RKO (cell line): ENCODE measurements at places on chromosomes 11 and 22.

DNA sequence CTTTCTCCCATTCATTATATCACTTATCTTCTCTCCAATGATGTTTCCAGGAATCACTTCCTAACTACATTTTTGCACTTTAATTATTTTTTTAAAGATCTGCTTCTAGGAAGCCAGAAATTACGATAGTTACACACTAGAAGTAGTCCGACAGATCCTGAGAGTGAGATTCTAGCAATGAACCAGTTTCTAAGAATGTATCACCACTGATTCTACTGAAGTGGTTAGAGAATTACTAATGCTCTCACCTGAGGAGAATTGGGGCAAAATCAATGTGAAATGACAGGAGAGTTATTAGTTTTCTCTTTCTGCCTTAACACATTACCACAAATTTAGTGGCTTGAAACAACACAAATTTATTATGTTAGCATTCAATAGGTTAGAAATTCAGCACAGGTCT, 241.2 kb downstream of the CASP12 start:
- DNase-seq = no peak

DNA sequence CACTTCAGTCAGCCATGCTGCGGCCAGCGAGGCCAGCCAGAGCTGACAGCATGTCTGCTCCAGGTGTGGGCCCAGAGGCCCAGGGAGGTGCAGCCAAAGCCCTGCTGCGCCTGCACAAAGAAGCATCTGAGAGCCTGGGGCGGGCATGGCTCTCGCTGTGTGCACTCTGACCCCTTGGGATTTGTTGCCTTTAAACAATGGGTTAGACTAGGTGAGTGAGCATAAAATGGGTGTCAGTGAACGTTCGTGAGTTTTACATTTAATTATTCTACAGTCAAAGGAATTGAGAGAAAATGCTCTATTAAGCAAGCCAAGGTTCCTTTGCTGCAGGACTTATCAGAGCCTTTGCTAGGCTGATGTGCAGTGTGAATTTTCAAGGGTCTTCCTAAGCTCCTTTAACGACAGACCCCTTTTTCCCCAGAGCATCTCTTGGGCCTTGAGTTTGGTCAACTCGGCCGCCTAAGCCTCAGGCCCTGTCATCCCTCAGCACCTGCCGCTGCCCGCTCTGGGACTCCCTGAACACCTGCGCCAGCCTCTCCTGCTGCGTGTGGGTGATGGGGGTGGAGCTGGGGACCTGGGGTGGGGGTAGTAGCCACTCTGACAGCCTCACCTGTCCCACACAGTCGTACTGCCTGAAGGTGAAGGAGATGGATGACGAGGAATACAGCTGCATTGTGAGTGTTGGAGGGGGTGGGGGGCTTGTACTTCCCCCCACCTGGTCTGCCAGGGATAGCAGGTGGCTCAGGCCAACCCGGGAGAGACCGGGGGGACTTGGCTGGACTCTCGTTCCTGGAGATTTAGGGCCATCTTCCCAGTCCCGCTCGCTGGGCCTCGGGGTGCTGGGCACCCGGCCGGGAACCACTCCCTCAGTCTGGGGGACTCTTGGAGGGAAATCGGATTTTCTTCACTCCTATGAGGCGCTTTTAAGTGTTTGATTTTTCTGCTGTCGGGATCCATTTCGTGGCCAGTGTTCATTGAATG, 10.5 kb downstream of the SLC16A8 start:
- no peak for DNase-seq

DNA sequence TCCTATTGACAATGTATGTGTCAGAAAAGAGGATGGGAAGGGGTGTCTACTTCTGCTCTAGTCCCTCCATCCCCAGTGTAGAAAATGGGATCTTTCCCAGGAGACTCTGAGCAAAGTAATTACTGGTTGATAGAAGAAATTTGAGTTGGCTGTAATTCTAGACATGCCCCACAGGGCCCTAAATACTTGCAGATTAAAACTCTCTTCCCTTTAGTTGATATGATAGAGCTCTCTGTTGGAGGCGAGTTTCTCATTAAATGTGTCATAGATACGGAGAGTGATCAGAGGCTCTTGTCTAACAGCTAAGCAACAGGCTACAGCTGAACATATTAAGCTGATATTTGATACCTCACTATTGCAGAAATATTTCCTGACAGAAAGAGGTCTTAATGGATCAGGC, 32.9 kb downstream of the OR52E1 start:
- DNase-seq = no peak

- DNase-seq = no peak
These were observed 97.7 kb downstream of the MPPED2 start for GRCh38 chr11:30488304-30488998.

GRCh38 chr11:130061017-130061416, 8.7 kb upstream of the APLP2 start:
- DNase-seq = no peak

GRCh38 chr22:22948651-22949571, 61.3 kb downstream of the IGLL5 start:
- no peak for DNase-seq

GRCh38 chr11:91394727-91395414, 829.7 kb upstream of the FAT3 start:
- DNase-seq = no peak

- no peak for DNase-seq
These were observed 154.6 kb downstream of the MAML2 start for GRCh38 chr11:96188243-96189006.

DNA sequence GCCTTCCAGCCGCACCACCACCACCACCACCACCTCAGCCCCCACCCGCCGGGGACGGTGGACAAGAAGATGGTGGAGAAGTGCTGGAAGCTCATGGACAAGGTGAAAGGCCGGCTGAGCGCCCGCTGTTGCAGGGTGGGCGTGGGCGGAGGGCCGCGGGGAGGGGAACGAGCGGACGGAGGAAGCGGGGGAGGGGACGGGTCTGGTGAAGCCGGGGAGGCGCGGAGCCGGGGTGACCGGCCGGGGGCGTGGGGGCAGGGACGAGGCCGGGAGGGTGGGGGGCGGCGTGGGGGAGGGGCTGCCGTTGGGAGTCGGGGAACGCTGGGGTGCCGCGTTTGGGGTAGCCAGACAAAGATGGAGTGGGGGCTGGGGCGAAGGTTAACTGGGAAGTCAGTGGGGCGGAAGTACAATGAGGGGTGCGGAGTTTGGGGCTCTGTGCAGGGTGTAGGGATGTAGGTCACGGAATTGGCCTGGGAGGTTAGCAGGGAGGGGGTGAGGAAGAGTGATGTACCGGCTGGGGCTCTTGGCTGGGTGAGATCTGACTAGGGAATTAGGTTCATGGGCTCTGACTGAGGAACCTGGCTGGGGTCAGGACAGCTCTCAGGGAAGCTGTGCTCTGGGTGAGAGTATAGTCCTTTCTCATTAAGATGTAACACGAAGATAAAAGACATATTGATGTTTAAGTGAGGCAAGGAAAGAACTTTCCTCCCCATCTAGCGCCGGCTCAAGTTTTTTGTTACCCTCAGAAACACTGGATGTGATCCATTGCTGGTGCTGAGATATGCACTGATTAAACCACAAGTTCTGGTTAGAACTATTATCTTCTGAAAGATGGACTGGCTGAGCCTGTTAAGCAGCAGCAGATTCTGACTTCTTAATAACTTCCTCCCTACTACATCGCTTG, 624 bp downstream of the CBL start:
- DNase-seq = peak; percentile 69

GRCh38 chr11:79550809-79551208, 110.0 kb upstream of the TENM4 start:
- no peak for DNase-seq

DNA sequence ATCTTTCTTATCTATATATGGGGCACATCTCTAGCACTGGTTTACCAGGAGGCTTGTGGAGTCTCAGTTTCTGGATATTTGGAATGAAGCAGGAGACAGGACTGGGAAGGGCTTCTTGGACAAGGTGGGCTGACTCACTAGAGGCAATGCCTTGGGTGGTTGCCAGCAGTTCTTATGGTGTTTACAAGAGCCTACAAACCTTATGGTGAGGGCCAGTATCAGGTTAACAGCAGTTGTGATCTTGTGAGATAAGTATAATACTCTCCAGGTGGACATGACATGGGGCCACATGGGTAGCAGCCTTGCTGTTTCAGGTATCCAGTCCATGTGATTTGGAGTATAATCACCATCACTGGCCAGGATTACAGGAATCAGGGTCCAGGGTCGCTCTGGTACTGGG, 10.2 kb downstream of the FUT4 start:
- peak; percentile 40 for DNase-seq

- DNase-seq = no peak
These were observed 389.2 kb downstream of the SOX6 start for GRCh38 chr11:15967166-15967565.

DNA sequence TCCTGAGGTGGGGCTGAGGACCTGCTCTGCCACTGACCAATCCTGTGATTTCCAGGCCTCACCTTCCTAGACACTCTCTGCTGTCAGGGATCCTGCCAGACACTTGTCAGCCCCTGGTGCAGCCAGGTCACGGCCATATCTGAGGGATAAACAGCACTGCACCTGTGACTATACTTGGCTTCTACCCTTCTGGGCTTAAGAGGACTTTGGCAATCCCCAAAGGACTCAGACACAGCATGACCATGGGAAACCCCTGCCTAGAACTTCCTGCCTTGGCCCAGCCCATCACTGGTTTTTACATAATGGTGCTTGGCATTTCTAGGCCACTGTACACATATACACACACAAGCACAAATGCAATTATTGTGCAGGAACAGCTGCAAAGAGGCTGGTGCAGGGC, 11.6 kb upstream of the OLFML1 start:
- no peak for DNase-seq

DNA sequence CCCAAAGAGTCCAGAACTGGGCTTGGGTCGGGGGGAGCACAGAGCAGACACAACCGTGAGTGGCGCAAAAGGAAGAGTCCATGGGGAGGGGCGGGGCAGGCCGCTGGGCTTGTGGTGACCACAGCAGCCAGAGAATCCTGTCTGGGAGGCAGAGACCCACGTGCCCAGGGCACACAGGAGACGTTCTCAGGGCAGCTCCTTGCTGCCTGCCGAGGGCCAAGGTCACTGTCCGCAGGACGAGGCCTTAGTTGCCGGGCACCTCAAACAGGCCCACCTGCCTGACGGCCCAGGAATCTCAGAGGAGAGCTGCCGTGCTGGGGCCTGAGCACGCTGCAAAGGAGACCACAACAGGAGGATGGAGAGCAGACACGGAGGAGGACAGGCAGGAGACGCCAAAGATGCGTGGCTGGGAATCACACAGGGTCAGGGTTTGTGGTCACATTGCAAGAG, 87.8 kb downstream of the MYEOV start:
- no peak for DNase-seq

DNA sequence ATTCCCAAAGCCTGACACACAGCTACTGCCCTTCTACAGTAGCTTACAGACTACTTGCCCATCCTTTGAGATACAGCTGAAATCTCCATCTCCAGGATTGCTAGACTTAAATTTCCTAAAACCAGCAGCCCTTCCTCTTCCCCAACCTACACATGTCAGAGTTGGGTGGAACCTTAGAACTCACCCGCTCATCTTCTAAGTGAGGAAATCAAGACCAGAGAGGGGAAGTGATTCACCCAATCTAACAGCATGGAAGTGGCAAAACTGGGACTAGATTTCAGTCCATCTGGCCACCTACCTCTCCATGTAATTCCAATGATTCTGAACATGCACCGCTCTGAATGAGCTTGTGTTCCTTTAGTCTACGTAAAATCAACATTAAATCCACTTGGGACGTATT, 1.0 kb upstream of the TMEM86A start:
- no peak for DNase-seq

DNA sequence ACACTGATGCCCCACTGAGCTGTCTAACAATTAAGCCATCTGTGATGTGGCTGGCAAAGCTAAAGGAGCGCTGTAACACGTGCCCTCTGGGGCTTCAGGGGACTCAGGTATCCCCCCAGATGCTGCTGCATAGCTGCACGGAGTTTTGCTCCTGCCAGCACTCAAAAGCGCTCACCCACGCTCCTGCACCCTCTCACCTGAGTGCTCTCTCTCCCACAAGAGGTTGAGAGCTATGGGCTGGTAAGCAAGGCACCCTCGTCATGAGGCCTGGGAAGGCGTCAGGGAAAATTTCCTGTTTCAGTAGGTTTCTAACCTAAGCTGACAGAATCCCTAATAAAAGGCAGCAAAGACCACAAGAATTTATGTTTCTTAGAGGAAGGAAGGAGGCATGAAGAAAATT, 850.3 kb downstream of the OPCML start:
- no peak for DNase-seq
